A549 treated with Mapracorat at 1 μM for 4 hours (cell line): ENCODE measurements at places on chromosomes 16 and 17. TPM values are rescaled to one million over a fixed set of nuclear protein-coding genes. Genes with fewer than 3 reads are reported as not detected.

The KRTAP4-3 gene
- total RNA-seq: not detected in 5 replicates

The TMEM220 gene
- 1.6 to 4.9 TPM (median 3.5 TPM) in 5 replicates for total RNA-seq

The FOXJ1 gene
- 0.41 to 0.80 TPM (median 0.70 TPM) in 5 replicates for total RNA-seq

The RAI1 gene
- total RNA-seq: 33.1 to 41.5 TPM (median 39.4 TPM) in 5 replicates

The NPIPB13 gene
- total RNA-seq: 0.59 to 3.3 TPM (median 3.1 TPM) in 5 replicates

The MLKL gene
- total RNA-seq: 31.9 to 37.6 TPM (median 36.7 TPM) in 5 replicates

The CCDC154 gene
- 0.20 to 0.81 TPM (median 0.32 TPM) in 5 replicates for total RNA-seq

The TMC6 gene
- total RNA-seq: 6.9 to 15.2 TPM (median 14.3 TPM) in 5 replicates

The XPO6 gene
- total RNA-seq: 74.1 to 104 TPM (median 97.1 TPM) in 5 replicates

The OR1A1 gene
- total RNA-seq: not detected in 5 replicates

The GJC1 gene
- total RNA-seq: 24.2 to 32.0 TPM (median 27.0 TPM) in 5 replicates

The LLGL2 gene
- total RNA-seq: 19.9 to 33.2 TPM (median 31.7 TPM) in 5 replicates

The NPTX1 gene
- total RNA-seq: 120 to 209 TPM (median 169 TPM) in 5 replicates

The METTL23 gene
- total RNA-seq: 56.4 to 59.8 TPM (median 59.0 TPM) in 5 replicates

The AHSP gene
- total RNA-seq: not detected in 5 replicates

The SUPT4H1 gene
- total RNA-seq: 117 to 168 TPM (median 149 TPM) in 5 replicates

The MT1F gene
- 17.4 to 29.3 TPM (median 19.9 TPM) in 5 replicates for total RNA-seq

The EFCAB5 gene
- 0.15 to 0.34 TPM (median 0.18 TPM) in 4 of 5 replicates, not detected in the other for total RNA-seq

The METTL9 gene
- total RNA-seq: 87.9 to 107 TPM (median 98.8 TPM) in 5 replicates

The EVPLL gene
- not detected in 5 replicates for total RNA-seq

The TEKT3 gene
- 0.27 to 0.34 TPM (median 0.29 TPM) in 4 of 5 replicates, not detected in the other for total RNA-seq

The KRTAP4-5 gene
- total RNA-seq: not detected in 5 replicates

The SLC16A3 gene
- 114 to 157 TPM (median 151 TPM) in 5 replicates for total RNA-seq

The VAT1L gene
- not detected in 5 replicates for total RNA-seq

The VMO1 gene
- total RNA-seq: 0.68 to 1.6 TPM (median 0.81 TPM) in 5 replicates

The BLTP2 gene
- 52.1 to 72.8 TPM (median 58.9 TPM) in 5 replicates for total RNA-seq

The DNAI2 gene
- not detected in 5 replicates for total RNA-seq

The FBF1 gene
- total RNA-seq: 5.1 to 9.4 TPM (median 8.9 TPM) in 5 replicates

The OR3A3 gene
- not detected in 5 replicates for total RNA-seq

The PDILT gene
- total RNA-seq: not detected in 5 replicates

The SPATA22 gene
- not detected in 5 replicates for total RNA-seq

The CHRNE gene
- total RNA-seq: 0.10 TPM in 1 of 5 replicates, not detected in the others
